HFFc6 (cell line): ENCODE measurements at places on chromosomes 5 and 9.
A peak's percentile ranks its signal among the peaks of the same experiment; 100 is the strongest.

GRCh38 chr5:172319708-172320441, 36.3 kb upstream of the UBTD2 start:
- H3K4me3 ChIP-seq = peak overlapping the region; percentile 66; the same call in 1 of the 2 replicates
- H3K4me1 ChIP-seq = peaks cover 34% of the 10 kb centered on the region
- peak overlapping the region; percentile 76 for H3K27ac ChIP-seq
- H3K36me3 ChIP-seq = no peaks in the 10 kb centered on the region
- DNase-seq = no peak

GRCh38 chr5:107486489-107486888, 184.2 kb downstream of the EFNA5 start:
- no peak for DNase-seq
- peaks cover 11% of the 10 kb centered on the region for H3K27me3 ChIP-seq
- no peak overlapping the region for H3K4me3 ChIP-seq
- H3K27ac ChIP-seq = no peak overlapping the region

- H3K4me3 ChIP-seq = no peak overlapping the region
- DNase-seq = no peak
- peaks cover 63% of the 10 kb centered on the region for H3K36me3 ChIP-seq
- peaks cover 5% of the 10 kb centered on the region; the same call in 1 of the 2 replicates for H3K27me3 ChIP-seq
These were observed 18.8 kb downstream of the TRIO start for GRCh38 chr5:14161825-14162556.

DNA sequence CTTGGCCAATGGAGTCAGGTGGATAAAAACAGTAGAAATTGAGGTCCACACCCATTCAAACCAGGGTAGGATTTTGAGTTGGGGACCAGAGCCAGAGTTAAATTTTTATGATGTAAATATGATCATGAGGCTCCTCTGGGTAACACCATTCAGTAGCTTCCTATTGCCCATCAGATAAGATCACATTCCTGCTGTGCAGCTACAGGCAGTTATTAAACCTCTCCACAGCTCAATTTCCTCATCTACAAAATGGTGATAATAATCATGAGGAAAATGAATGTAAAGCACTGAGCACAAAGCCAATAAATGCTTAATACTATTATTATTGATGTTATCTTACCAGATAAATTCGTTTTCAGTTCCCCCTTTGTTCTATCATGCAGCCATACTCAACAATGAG, 432.0 kb downstream of the CAAP1 start:
- H3K36me3 ChIP-seq = no peaks in the 10 kb centered on the region
- no peaks in the 10 kb centered on the region for H3K4me1 ChIP-seq
- H3K4me3 ChIP-seq = no peak overlapping the region
- DNase-seq = no peak
- no peak overlapping the region for H3K27ac ChIP-seq
- H3K27me3 ChIP-seq = no peaks in the 10 kb centered on the region

DNA sequence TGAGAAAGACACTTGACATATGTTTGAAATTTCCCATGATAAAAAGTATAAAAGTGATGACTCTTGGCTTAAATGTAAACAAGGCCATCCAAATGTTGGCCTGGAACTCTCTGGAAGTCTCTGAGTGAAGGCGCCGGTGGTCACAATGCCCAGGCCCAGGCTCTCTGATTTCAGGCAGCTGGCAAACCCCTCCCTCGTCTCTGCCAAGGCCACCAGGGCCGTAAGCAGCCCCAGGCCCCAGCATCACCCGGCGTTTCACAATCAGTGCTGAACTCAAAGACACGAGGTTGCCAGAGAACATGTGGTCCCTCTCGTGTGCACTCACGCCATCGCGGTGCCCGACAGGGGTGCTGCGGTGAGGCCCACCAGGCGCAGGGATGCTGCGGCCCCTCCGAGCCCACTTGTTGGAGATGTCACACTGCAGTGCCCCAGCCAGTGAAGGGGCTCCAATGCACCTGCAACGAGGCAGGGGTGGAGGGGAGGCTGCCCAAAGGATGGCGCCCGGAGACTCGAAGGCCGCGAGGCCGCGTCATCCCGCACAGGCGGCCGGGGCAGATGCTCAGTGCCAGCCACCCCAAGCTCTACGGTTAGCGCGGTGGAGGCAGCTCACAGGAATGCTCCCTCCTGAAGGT, 15.0 kb downstream of the LPCAT1 start:
- H3K36me3 ChIP-seq = peaks cover 8% of the 10 kb centered on the region
- H3K27ac ChIP-seq = no peak overlapping the region
- H3K27me3 ChIP-seq = no peaks in the 10 kb centered on the region
- peaks cover 23% of the 10 kb centered on the region for H3K4me1 ChIP-seq
- DNase-seq = no peak

GRCh38 chr9:35603506-35603985, 1.5 kb upstream of the TESK1 start:
- DNase-seq = no peak
- peak overlapping the region; percentile 99 for H3K4me3 ChIP-seq
- H3K4me1 ChIP-seq = peaks cover 32% of the 10 kb centered on the region
- peaks cover 4% of the 10 kb centered on the region; the same call in 1 of the 2 replicates for H3K36me3 ChIP-seq

DNA sequence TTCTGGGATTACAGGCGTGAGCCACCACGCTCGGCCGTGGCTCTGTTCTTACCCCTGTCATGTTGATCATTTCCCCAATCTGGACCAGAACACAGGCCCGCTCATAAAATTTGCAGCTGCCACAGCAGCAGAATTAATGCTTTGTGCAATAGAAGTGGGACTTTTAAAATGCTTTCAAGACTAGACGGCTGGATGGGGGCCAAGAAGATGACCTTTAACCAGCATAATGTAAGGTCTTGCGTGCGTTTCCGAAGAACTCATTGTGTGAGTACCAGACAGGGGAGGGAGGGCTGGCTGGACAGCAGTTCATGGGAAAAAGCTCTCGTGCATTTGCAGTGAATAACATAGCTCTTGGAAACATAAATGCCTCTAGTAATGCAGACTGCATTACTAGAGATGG, 3.5 kb upstream of the WDR38 start:
- H3K27me3 ChIP-seq = peaks cover 13% of the 10 kb centered on the region
- H3K4me3 ChIP-seq = no peak overlapping the region
- peak; percentile 68 for DNase-seq
- no peaks in the 10 kb centered on the region for H3K36me3 ChIP-seq
